ENCODE measurements at places on chromosomes 11 and 22.
A peak's percentile ranks its signal among the peaks of the same experiment; 100 is the strongest.

GRCh38 chr22:23402275-23403151 lies 177.6 kb downstream of the IGLL1 start:
- DNase-seq: peak; percentile 83

GRCh38 chr11:30991802-30992512 lies 377.6 kb downstream of the DCDC1 start:
- DNase-seq: no peak

DNA sequence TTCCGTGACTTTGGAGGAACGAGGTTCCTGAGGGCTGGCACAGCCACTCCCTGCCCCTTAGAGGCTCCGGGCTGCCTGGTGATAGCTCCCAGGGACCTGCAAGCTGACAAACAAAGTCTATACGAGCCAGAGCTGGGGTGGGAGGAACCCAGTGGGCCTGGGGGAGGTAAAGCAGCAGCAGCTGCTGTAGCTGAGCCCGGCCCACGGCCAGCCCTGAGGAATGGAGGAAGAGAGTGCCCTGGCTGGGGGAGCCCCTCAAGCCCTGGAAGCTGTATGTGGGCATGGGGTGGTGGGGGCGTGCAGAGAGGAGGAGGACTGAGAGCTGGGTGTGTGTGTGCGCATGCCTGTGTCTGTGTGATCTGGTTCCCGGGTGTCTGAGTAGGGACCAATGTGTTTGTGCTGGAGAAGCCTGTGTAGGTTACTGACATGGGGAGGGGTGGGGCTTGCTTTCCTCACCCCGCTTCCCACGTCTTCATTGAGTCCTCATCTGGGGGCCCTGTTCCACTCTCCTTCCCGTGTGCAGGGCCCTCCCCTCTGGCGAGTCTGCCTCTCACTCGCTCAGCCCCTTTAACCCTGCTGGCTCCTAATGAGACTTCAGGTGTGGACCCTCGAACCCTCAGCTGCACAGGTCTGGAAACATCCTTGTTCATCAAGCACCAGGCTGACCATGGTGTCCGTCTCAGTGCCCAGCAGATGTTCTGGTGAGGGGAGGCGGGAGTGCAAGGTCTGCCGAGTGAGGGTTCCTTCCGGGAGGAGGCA lies 10.8 kb downstream of the ST3GAL4 start:
- no peak for DNase-seq

- DNase-seq: no peak
Observed at GRCh38 chr11:129319201-129319600, 56.4 kb upstream of the BARX2 start.

- no peak for DNase-seq
Observed at GRCh38 chr11:44380009-44380313, 70.0 kb upstream of the ALX4 start.

DNA sequence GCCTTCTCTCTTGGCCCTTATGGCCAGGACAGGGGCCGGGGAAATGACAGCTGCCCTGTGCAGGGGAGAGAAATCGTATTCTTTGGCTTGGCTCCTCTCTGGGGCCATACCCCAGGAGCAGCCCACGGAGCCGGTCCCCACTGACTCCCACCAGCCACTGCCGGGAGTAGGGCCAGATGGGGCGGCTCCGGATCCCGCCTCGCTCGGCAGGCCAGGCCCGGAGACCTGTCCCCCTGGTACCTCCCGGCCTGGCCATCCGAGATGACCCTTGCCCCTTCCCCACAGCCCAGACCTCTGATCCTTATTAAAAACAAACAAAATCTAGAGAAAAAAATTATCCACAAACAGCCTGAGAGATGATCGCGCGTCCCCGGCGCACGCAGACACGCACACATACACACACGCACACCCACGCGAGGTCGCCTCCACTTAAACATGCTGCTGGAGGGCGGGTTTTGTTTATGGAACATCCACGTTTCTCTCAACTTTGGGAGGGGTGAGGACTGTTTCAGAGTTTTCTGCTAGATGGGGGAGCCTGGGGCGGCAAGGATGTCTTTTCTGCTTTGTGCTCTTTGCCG lies 59.1 kb downstream of the IGLL1 start:
- DNase-seq: peak; percentile 59
